ENCODE measurements at places on chromosomes 12 and 14.

GRCh38 chr12:113161415-113162016 is 12.0 kb downstream of the CFAP73 start:
- no peak for DNase-seq

- DNase-seq: peak; percentile 67
Measured at GRCh38 chr14:67999705-68000384, 180.3 kb downstream of the RAD51B start.

DNA sequence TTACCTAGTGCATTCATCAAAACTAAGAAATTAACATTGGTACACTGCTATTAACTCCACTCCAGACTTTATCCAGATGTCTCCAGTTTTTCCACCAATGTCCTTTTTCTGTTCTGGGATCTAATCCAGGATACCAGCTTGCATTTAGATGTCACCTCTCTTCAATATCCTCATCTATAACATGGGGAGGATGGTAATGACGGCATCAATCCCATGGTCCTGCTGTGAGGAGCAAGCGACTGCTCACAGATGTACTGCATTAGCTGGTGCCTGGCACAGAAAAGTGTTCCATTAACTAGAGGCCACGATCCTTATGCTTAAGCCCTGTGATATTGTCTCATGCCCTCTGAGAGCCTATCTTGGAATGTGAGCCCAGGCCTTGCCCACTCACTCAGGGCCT is 53.8 kb downstream of the CALM1 start:
- DNase-seq: no peak

GRCh38 chr12:131840643-131841416 is 12.6 kb downstream of the MMP17 start:
- no peak for DNase-seq

GRCh38 chr14:74517731-74518130 is 24.2 kb downstream of the ISCA2 start:
- DNase-seq: no peak

GRCh38 chr12:118334939-118335567 is 37.7 kb downstream of the TAOK3 start:
- DNase-seq: no peak

- no peak for DNase-seq
Measured at GRCh38 chr12:6112004-6112403, 12.5 kb downstream of the VWF start.

DNA sequence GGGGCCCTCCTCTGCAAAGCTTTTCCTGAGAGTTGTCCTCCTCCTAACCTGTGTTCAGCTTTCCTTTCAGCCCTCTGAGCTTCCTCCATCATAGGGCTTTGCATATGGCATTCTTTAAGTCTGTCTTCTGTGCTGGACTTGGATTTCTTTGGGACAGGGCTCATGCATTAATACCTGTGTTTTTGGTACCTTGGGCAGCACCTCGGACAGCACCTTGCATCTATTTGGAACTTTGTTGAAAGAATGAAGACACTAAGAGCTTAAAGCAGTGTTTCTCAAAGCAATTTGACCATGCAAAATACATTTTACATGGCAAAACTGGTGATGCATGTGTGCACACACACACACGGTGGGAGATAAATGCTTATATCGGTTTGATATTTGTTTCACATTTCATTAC is 115.0 kb upstream of the SRRM4 start:
- no peak for DNase-seq

DNA sequence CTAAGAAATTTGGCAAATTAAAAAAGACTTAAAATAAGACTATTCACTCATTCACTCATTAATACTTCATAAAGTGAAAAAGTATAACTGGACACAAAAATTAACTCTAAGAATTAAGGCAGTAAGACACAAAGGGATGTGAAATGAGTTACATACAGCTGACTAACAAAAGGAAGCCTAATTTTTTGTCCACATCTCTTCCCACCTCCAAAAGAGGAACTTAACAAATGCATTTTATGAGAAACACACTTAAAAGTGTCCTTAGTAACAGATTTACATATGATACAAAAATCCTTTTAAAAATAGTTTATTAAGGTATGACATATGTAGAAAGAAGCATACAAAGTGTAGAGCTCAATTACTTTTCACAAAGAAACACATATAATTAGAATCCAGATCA is 88.9 kb downstream of the NUMB start:
- no peak for DNase-seq

GRCh38 chr14:80565001-80565400 is 353.7 kb upstream of the DIO2 start:
- DNase-seq: no peak

DNA sequence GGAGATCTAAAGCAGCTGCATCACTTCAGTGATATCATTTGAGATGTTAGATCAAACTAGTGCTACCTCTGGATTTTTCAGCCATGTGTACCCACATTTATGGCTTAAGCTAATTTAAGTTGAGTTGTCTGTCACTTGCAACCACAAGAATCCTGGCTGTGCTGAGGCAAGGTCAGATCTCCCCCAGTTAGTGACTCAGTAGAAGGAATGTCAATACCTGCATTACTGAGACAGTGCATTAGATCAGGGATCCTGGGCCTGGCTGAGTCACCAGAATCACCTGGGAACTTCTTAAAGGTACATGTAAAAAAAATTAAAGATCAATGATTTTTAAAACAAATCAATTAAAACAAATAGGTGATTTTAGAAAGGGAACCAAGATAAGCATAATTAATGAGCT is 84.6 kb upstream of the GRIN2B start:
- no peak for DNase-seq

- DNase-seq: peak; percentile 29
Measured at GRCh38 chr12:47190271-47190750, 110.6 kb upstream of the AMIGO2 start.

GRCh38 chr12:20695232-20695631 is at the start of gene SLCO1C1:
Gene SLCO1C1 (plus strand): TSS chr12:20695332. CDS start chr12:20699577, 4,245 bp downstream.
- no peak for DNase-seq

GRCh38 chr12:72872238-72872887 is 600.2 kb downstream of the TRHDE start:
- no peak for DNase-seq

GRCh38 chr12:101488469-101488868 is 13.3 kb downstream of the SPIC start:
- DNase-seq: no peak

DNA sequence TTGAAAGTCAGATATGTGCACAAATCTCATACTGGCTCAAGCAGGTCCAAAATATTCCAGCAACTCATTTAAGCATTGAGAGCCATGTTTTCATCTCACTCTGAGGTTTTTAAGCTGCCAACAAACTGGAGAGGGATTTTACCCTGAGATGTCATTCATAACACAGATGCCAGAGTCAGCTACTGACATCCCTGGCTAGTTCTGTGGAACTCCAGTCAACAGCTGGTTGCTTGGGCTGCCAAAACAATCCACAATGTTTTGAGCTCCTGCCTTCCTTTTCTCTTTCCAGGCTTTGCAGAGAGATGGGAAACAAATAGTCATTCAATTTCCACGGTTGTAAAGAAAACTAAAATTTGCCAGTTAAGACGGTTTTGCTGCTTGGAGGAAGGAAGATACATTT is 621.2 kb upstream of the FBXO33 start:
- no peak for DNase-seq

DNA sequence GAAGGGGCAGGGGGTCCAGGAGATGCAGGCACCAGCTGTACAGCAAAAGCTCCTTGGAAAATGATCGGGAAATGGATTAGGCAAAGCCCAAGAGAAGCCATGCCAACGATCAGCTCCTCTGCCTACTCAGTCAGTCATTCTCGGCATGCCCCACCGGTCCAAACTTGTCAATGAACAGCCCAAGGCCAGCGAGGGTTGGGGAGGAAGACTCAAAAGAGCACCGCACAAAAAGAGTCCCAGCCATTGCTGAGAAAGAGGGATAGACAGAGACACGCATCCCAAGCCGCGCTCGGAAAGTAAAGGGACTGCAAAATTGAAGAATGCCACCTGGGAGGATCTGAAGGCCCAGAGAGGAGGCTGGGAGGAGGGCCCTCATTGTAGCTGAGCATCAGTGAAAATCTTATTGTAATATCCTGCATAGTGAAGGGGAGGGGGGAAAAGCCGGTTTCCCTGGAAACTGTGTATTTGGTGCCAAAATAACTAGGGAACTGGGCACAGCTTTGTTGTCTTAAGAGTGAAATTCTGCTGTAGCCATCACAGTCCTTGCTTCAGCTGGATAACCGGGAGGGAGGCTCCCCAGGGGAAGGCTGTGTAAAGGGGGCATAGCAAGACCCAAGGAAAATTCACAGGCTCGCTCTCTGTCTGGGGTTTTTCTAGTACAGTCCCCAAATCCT is 4.7 kb downstream of the KDM2B start:
- peak; percentile 18 for DNase-seq

GRCh38 chr12:25859976-25860375 is 98.5 kb upstream of the RASSF8 start:
- DNase-seq: no peak

DNA sequence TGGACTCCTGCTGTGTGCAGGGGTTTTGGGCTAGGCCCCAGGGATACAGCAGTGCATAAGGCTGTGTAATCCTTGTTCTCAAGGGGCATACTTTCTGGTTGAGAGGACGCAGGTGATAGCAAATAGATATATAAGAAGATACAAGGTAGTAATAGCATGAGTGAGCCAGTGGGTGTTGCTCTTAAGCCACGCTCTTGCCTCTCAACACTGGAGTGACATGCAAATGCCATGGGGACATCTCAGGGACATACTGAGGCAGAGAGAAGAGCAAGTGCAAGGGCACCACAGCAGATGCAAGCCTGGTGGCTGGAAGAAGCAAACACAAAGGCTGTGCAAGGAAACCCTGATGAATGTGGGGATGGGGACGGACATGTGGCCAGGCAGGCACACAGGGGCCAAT is 223.3 kb downstream of the CHST11 start:
- DNase-seq: peak; percentile 37

- no peak for DNase-seq
Measured at GRCh38 chr14:54734966-54735365, 167.7 kb downstream of the GCH1 start.

DNA sequence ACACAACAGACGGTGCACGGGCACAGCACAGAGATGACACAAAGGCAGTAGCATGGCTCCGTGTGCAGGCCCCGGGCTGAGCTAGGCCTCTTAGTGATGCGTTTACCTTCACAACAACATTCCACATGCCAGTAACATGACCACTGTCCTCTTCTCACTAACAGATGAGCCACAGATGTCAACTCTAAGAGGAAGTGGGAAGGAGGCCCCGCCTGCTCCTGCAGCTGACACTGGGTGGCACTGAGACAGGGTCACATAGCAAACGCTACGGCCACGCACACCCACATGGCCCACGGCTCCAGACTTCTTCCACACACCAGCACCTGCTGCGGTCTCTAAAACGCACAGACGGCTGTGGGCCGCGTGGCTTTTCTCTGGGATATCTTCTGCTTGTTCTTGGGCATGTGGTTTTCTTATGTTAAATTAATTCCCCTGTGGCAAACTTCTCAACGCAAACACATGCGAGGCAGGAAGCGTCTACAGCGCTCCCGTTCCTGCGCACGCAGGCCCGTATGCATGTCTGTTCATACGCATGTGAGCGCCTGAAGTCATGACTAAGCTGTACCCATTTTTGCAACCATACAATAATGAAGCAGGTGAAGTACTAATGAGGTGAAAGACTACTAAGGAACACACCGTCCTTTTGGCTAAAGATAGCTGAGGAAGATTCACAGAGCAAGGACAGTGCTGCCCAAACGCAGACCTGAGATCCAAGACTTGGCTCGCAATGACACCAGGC is 26.8 kb downstream of the AMN start:
- DNase-seq: no peak

- DNase-seq: no peak
Measured at GRCh38 chr12:64937452-64937851, 113.0 kb downstream of the TBC1D30 start.

DNA sequence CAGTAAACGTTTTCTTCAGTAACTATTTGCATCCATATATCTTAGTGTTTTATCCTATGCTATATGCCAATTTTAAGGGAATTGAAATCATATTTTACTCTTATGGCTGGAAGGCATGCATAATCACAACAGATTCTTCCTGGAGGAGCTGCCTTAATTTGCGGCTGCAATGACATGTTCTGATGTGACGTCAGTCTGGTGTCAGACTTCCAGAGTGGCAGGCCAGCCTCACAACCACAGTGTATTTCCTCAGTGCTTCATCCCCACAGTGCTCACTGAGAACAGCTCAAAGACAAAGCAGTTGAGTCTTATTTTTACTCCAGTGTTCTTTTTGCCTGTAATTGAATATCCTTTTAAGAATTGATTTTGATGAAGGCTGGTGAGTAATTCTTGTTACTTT is 107.1 kb downstream of the PLEKHA5 start:
- peak; percentile 74 for DNase-seq

DNA sequence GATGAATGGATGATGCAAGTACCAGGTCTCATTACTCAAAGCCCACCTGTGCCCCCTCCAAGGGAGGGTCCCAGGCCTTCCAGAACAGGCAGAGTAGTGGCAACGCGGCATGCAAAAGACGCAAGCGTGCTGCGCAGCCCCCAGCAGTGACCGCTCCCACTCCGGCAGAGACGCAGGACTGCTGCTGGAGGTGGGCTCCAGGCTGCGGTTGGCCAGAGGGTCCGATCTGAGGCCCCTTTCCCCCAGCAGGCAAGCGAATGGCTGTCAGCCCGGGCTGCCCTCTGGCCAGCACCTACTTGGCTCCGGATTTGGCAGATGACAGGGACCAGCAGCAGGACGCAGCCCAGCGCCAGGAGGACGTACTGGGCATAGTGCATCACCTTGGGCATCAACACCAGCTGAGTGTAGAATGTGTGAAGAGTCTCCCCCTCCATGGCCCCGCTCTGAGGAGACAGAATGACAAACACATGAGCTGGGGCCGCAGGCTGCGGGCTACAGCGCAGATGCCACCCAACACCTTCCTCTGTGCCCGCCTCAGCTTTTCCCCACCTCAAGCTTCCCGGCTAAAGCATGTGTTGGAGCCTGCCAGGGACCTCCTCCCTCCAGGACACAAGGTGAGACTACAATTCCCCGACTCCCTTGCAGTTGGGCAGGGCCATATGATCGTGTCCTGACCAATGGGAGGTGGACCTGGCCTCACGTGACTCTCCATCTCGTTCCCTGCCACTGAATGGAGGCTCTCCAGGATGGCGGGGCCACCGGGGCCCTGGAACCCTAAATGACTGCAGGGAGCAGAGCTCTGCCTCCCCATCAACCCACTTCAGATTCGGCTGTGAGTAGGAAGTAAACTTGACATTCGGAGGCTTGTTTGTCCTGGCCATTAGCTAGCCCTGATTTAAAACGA is 77.4 kb downstream of the SCARB1 start:
- DNase-seq: peak; percentile 92

DNA sequence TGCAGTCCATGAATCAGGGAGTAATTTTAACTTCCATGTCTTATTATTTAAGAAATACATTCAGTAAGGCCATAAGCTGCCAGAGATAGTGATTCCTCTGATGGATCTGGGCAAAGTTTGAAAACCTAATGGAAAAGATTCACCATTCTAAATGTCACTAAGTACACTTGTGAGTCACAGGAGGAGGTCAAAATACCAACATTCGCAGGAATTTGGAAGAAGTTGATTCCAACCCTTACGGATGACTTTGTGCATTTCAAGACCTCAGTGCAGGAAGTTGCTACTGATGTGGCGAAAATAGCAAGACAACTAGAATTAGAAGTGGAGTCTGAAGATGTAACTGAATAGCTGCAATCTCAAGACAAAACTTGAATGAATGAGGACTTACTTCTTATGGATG is 69.8 kb downstream of the OSBPL8 start:
- peak; percentile 63 for DNase-seq

- DNase-seq: no peak
Measured at GRCh38 chr14:20472536-20473169, 3.4 kb downstream of the PNP start.
